Putamen (tissue), 1 donor: ENCODE measurements at places on chromosomes 5 and 9.

- DNase-seq, result no peak
Measured at GRCh38 chr5:78076351-78076750, 218.1 kb downstream of the AP3B1 start.

DNA sequence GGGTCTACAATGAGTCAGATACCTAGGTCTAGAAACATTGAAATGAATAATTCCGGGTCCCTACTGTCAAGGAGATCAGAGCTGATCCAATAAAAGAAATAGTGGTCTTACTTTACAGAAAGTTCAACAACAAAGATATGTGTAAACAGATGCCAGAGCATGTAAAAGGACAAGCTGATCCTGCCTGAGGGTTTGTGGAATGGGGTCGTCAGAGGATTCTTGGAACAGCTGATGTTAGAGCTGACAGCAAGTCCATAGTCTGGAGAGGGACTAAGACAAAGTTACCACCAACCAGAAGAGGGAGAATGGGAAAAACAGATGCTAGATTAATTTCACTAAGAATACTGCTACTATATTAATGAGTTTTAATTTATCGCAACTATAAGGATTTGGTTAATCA lies 71.5 kb downstream of the FREM1 start:
- DNase-seq, result no peak

DNA sequence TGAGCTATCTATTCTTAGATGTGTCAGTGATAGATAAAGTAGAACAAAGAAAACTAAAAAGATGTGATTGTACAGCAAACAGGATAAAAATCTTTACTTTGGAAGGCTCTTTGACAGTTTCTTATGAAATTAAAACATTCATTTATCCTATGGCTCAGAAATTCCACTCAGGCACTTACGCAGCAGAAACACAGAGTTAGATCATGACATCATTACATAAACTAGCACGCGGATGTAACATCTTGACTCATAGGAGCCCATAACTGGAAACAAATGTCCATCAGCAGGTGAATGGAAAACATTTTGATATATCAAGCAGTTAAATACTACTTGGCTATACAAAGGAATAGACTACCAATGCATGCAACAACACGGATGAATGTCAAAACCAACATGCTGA lies 45.3 kb downstream of the ICE1 start:
- DNase-seq, result no peak

DNA sequence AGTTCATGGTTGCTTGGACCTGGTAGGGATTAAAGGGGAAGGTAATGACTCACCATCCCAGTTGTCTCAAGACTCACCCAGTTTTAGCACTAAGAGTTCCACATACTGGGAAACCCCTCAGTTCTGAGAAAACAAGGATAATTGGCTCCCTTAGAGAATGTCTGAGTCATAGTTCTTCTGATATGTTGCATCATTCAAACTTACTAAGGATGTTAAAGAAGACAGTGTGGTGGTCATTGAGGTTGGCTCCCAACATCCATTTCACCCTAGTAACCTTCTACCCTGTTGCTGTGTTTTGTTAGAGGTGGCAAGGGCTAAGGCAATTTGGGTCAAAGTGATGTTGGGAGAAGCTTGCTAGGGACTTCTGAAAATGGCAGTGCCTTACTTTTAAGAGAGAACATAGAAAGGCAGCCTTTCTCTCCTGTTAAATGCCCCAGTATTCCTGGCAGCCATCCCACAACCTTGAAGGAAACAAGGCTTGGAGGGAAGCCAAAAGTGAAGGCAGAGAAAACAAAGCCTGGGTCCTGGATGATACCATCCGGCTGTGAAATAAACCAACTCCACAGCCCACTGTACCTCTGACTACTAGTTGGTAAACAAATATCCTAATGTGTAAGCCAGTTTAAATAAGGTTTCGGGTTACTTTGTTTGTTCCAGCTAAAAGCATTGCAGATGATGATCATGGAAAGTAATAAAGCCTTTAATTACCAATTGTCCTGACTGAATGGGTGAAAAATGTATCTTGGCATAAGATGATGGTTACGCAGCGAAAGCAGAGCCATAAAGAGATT lies 80.4 kb upstream of the ADAMTSL1 start:
- DNase-seq, result no peak

DNA sequence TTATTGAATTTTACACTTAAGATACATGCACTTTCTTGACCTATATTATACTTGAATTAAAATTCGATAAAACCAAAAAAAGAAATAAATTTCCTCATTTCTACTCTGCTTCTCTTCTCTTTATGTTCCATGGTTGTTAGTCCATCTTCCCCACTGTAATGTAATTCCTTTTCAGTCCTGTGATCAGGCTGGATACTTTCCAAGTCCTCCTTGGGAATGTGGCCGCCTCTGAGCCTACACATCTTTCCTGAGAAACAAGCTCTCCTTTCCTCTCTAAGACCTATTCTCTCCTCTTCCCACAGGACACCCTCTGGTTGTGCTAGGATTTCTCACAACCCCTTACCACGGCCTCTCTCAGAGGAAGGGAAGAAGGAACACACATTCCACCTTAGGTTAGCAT lies 285.1 kb downstream of the DNAH5 start:
- no peak for DNase-seq
